Fibroblast of pulmonary artery (primary cell): ENCODE measurements at places on chromosomes 7 and 10.

DNA sequence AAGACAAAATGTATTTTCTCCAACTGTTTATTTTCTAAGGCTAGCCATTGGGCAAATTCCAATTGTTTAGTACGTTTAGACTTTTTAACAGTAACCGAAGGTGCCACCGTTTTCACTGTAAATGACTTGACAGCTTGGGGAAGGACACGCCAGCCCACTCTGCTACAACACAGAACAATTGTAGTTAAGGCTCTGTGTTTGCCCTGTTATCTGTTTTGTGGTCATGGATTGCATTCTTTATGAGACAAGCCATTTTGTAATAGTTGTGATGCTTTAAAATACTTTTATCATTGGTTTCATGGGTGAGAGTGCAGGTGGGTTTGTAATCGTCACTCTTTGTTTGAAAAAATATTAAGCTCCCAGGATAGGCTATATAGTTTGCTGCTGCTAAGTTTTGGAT, 6.6 kb upstream of the PITRM1 start:
- peak; percentile 40 for DNase-seq

DNA sequence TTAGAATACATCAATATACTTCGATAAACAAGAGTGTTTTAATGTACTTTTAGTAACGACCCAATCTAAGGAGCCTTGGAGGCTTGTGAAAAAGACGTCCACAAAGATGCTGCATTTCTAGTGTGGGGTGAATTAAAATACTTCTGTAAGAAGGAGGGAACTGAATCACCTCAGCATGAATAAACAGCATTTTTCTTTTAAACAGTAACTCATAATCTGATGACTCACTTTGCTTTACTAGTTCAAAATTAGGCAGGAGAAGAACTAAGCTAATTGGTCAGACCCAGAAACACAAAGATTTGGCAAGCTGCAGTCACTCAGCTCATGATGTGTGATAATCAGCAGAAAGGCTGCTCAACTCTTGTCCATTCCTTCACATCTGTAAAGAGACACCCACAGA, 24.2 kb downstream of the NCOA4 start:
- DNase-seq: peak; percentile 49

DNA sequence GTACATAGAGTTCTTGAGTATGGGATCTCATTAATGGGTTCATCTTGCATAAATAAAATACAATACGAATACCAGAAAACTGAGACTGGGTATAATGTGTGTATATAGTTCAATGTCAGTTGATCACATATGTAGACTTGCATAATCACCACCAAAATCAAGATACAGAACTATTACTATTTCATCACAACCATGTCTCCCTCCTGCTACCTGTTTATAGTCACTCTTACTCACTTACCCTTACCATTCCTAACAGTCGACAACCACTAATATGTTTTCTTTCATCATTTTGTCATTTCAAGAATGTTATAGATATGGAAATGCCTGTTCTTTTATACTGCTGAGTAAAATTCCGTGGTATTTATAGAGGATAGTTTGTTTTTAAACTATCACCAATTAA, 416.1 kb upstream of the CNTNAP2 start:
- DNase-seq: no peak

GRCh38 chr7:105776068-105776790, 100.2 kb downstream of the ATXN7L1 start:
- DNase-seq: peak; percentile 96

- DNase-seq: no peak
These were observed 155.8 kb downstream of the GPAM start for GRCh38 chr10:112027731-112028280.

GRCh38 chr7:39904077-39904486, 46.0 kb upstream of the CDK13 start:
- DNase-seq: no peak

DNA sequence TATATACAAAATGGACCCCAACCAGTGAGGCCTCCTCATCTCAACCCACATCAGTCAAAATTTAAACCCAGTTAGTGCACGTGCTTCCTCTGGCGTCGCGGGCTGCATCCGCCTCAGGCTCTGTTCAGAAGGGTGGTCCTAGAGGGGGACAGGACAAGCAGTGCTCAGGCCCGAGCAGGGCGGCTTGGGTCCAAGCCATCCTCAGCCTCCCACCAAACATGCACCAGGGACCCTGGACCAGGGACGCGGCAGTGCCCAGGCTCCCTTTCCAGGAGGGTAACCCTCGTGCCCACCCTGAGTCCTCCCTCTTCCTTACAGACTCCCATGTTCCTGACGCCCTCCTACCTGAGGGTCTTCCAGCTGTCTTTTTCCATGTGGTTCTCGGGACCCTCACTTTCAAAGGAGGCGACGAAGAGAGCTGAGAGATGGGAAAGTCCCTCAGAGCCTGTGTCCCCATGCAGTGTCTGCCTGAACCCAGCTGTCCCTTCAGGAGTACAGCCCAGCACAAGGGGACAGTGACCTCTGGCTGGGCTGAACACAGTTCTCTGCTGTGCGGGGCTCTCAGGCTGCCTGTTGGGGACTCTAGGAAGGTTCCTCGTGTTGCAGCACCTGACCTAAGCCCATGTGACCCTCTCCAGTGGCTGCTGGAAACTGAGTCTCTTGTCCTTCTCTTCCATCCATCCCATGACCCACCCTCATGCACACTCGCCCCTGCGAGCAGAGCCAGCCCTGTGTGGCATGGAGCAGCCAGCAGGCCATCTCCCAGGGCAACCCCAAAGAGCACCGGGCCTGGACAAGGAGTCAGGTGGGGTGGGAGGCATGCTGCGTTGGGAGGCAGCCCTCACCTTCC, 58.1 kb downstream of the CSGALNACT2 start:
- DNase-seq: no peak

DNA sequence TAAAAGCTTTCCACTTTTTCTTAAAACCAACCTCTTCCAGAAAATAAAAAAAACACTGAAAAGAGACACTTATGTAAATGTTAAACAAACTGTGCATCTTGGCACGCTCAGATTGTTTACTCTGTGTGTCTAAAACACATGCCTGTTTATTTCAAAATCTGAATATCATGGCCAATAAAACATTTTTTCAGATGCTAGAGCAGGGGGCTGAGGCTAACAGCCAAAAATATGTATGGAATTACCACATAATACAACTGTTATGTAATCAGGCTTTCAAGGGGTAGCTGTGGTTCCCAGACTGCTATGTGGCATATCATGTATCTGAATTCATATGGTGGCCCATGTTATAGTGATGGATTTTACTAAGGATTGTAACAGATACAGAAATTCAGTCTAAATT, 130.4 kb downstream of the HIBADH start:
- peak; percentile 29 for DNase-seq

GRCh38 chr10:8130973-8131911, 76.8 kb downstream of the GATA3 start:
- DNase-seq: peak; percentile 51

DNA sequence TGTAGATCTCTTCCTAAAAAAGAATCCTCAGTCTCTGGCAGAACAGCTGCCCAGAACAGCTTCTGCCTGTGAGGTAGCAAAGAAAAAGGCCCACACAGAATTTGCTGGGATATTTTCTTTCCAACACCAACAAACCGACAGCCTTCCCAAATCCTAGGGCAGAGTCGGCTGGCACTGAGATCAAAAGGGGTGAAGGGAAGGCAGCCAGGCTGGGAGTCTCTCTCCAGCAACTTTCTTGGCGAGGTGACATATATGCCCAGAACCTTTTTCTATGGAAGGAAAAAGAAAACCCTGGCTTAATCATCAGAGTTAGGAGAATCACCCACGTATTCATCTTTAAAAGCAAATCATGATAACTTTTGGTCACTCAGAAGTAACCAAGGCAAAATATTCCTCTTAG, 279.6 kb downstream of the DNAJB6 start:
- no peak for DNase-seq

- DNase-seq: peak; percentile 28
These were observed 121.5 kb upstream of the PRR15 start for GRCh38 chr7:29442146-29442545.

GRCh38 chr10:62528441-62528840, 154.3 kb downstream of the ZNF365 start:
- no peak for DNase-seq

DNA sequence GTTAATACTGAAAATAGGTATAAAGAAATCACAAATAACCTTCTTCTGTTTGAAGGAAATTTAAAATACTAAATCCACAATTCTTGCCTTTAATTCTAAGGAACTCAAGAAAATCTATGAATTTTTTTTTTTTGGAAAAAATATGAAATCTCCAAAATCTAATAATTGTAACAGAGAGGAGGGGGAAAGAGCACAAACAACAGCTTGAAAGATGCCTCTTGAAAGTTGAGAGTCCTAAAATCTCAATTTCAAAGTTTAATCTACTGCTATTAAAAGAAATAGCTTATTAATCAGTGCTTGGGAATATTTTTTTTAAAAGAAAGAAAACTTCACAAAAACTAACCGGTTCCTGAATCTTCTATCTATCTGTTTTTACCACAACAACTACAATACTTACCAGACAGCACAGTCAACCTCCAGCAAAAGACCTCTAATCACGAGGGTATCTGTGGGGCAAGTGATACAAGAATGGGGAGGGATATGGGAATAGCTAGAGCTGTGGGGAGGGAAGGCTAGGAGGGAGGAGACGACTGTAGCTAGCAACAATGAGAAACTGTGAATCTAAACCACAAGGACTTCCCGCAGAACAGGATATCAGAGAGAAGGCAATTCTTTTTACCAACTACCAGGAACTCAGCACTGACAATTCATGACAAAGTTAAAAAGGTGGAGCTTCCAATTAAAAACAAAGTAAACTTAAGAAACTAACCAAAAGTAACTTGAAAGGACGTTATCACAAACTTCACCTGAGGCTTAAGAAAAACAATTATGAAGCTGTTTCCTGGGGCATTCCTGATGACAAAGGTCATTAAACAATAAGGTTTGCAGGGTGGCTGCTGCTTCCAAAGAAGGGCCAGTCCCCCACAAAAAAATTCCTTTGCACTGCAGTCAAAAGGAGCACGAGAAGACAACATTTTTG, at the start of gene USP54:
Gene USP54, minus strand, starts transcription at position 462 of the 919 bp plus-strand sequence. CDS start 15,684 bp downstream, outside the sequence.
- peak; percentile 79 for DNase-seq

DNA sequence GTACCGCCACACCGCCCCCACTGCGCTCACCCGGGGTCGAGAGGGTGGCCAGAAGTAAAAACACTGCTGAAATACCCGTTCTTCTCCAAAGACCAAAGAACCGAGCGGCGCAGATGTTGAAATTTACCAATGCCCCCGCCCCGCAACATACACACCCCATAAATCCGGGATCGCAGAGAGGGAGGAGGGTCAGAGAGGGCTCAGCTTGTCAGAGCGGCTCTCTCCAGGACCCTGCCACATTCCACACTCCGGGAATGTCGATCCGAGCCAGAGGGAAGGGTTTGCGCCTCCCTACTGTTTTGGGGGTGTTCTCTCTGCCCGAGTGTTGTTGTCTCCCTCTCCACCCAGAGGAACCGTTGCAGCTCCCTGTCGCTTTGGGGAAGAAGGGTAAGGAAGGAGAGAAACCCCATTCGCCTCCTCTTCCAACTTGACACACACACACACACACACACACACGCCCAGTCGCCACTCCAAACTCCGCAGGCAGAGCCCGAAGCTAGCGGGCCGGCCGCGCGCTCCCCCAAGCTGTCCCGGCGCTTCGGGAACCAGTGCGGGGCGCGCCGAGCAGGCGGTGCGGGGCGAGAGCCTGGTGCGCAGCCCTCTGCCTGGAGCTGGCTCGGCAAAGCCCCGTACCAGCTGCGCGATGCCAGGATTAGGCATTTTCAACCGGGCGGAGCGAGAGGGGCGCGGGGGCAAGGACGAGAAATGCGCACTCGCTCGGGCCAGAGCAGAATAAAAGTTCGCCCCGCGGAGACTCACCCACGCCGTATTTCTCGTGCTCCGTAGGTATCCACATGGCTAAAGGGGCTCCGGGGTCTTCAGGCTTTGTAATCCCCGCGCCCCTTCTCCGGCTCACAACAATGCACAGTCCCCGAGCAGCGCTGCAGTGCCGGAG, 609 bp downstream of the DOCK4 start:
- DNase-seq: peak; percentile 73

DNA sequence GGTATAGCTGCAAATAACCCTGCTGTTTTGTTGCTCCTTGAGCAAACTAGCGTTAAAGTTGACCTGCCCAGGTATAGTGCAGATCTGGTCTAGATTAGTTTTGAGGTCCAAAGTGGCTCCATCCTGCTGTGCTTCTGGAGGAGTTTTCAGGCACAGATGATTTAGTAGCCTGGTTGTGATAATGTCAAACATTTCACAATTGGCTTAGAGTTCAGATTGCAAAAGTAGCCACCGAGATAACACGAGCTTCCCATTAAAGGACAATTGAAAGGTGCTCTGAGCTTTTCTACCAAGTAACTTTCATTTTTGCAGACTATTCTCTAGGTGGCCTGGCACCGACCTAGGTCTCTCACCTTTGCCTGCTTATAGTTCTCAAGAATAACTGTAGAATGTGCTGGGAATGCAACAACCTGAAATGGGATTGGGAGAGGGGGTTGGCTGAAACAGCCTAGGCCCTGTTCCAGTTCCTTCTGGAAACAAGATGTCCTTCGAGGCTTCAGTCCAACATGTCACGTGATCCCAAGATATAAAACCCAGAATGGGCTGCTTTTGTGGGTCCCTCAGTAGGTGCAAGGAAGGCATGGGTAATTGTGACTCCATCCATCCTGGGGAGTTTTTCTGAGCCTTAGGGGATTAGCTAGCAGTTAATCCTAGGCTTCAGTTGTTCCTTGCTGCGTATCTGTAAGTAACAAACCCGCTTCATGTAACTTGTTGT, 201.0 kb downstream of the CHRM2 start:
- DNase-seq: no peak

DNA sequence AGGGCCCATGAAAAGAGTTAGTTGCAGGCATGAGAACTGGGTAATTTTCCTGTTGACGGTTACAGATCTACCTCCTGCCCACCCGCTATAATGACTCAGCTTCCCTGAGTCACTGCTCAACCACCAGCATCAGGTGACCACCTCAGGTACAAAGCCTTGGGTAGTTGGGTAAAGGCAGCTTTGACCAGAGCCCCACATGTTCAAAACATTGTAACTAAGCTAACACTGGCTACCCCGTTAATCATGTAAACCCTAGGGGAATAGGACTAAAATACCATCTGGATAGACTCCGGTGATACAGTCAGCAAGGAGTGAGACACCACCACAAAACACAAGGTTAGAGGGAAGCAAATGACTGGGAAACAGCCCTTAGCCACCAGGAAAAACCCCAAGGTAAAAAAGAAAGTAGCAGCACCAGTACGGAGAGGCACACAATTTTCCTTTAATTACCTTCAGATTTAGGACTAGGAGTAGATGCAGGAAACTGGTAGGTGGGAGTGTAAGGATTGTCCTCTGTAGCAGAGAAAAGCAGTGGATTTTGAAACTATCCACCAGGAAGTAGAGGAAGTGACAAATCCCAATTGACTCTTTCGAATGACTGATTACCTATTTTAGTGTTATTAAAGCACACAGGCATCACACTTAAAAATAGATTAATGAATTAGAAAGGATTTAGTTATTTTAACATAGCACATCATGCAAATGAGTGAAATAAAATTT, 103.5 kb upstream of the PDLIM1 start:
- no peak for DNase-seq
